ENCODE measurements at places on chromosomes 1 and 21.

GRCh38 chr1:219778110-219778509 lies 150.2 kb downstream of the SLC30A10 start:
- DNase-seq: no peak

DNA sequence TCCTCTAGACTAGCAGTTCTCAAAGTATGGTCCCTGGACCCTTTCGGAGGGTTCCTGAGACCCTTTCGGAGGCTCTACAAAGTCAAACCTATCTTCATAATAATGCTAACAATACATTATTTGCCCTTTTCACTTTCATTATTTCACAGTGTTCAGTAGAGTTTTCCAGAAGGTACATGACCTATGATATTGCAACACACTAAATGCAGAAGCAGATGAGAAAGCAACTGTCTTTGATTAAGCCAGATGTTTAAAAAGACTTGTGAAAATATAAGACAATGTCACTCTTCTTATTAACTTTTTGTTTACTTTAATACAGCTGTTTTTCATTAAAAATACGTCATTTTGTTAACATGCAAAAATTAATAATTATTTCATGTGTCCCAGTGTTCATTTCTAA lies 5.8 kb downstream of the KCNJ10 start:
- no peak for DNase-seq

GRCh38 chr1:219387211-219387610 lies 213.5 kb downstream of the LYPLAL1 start:
- no peak for DNase-seq

GRCh38 chr1:78089010-78089409 lies 43.2 kb downstream of the GIPC2 start:
- no peak for DNase-seq

DNA sequence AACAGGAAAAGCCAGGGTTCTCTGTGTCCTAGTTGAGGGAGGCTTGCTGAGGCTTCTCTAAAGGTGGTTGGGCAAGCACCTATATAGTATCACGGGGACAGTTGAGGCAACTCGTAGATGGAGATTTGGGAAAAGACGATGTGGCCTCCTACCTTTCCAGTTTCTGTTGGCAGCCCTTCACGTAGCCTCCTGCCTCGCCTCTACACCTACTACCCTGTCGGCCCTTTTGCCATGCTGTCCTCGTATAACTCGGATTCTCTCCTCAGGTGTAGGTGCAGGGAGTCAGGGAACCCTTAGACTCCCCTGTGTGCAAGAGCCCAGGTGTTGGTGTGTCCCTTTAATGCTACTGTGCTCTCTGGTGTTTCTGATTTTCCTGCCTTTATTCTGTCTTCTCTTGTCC lies 10.3 kb downstream of the ZNF692 start:
- DNase-seq: no peak

- DNase-seq: no peak
Measured at GRCh38 chr1:183106166-183106565, 79.9 kb upstream of the LAMC2 start.

DNA sequence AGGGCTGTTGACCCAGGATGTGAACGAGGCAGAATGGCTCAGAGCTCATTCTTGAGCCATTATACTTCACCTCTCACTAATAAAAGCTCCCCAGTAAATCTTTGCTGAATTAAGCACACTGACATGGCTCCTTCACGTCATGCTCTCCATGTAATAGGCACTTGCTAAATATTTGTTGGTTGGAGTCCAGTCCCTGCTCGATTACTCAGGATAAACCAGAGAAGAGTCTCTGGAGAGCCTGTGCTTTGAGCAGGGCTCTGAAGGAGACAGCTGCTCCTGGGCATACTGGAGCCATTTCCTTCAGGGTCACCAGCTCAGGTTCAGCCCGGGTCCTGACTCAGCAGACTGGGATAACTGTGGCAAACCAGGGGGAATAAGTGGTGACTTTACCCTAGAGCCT lies 46.9 kb downstream of the HLX start:
- DNase-seq: no peak

GRCh38 chr1:37239225-37239740 lies 205.0 kb upstream of the GRIK3 start:
- no peak for DNase-seq

DNA sequence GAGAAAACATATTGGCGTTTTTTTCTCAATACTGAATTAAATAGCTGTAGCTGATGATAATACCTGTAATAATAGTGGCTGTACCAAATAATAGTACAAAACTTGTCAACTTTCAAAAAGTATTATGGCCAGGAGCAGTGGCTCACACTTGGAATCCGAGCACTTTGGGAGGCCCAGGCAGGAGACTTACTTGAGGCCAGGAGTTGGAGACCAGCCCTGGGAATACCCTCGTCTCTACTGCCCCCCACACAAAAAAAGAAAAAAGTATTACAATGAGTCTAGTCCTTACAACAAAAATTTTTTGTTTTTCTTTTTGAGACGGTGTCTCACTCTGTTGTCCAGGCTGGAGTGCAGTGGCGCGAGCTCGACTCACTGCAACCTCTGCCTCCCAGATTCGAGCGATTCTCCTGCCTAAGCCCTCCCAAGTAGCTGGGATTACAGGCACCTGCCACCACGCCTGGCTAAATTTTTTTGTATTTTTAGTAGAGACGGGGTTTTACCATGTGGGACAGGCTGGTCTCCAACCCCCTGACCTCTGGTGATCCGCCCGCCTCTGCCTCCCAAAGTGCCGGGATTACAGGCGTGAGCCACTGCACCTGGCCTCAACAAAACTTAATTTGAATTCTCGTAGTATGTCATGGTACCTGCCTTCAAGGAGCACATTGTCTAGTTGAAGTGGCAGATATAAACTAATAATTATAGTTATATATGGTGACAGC lies 1.4 kb downstream of the RBBP4 start:
- no peak for DNase-seq

GRCh38 chr1:172826096-172826741 lies 167.3 kb downstream of the FASLG start:
- DNase-seq: no peak

DNA sequence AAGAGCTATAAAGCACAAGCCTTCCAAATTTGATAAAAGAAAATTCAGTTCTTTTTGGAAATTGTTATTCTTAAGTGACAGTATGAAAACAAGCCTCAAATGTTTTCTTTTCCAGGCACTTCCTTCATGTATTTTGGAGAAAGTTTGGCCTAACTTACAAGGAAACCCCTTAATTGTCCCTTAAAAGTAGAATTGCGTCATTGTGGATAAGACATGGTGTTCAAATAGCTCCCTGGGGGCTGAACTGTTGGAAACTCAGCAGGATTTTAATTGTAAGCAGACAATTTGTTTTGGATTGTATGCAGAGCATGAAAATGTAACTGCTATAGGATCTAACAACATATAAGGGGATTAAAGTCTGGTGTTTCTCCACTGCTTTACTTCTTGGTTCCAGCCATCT lies 35.4 kb upstream of the FGGY start:
- no peak for DNase-seq

GRCh38 chr1:207223162-207223561 lies 98.3 kb upstream of the CD55 start:
- DNase-seq: no peak
